ENCODE measurements at places on chromosomes 6 and 20.

DNA sequence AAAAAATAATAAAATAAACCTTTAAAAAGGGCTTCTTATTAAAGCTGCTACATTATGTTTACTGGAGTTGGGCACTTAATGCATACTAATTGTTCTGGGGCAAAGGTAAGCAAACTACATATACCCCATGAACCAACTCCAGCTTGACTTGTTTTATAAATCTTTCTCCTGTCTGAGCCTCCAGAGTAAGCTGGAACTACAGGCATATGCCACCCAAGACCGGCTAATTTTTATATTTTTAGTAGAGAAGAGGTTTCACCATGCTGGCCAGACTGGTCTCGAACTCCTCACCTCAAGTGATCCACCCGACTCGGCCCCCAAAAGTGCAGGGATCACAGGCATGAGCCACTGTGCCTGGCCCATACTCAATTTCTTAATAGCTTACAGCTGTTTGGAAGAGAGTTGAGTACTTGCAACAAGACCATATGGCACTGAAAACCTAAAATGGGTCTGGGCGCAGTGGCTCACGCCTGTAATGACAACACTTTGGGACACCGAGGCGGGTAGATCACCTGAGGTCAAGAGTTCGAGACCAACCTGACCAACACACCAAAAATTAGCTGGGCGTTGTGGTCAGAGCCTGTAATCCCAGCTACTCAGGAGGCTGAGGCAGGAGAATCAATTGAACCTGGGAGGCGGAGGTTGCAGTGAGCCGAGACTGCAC is 19.9 kb downstream of the ROMO1 start:
- no peak overlapping the region for H3K27ac ChIP-seq
- H3K4me3 ChIP-seq: no peak overlapping the region
- no peaks in the 10 kb centered on the region for H3K27me3 ChIP-seq
- peaks cover 55% of the 10 kb centered on the region for H3K4me1 ChIP-seq

GRCh38 chr6:169332250-169332649 is 78.6 kb upstream of the THBS2 start:
- H3K4me1 ChIP-seq: no peaks in the 10 kb centered on the region
- H3K36me3 ChIP-seq: no peaks in the 10 kb centered on the region
- peaks cover 33% of the 10 kb centered on the region for H3K27me3 ChIP-seq

DNA sequence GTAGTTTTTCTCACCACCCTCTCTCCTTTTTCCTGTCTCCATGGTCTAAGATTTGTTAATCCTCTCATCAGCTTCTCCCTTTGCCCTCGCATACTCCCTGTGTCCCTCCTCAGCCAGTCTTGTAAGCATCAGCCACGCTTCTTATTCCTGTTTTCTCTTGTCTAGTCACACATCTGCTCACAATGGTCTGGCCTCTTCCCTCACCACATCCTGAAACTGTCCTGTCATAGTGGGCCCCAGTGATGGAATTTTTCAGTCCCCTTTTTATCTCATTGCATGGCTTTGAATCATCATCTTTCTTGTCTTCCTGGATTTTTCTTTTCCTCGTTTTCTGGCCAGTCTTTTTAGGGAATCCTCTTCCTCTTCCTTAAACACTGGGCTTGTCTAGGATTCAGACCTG is 57.2 kb downstream of the GFRA4 start:
- DNase-seq: no peak
- H3K4me1 ChIP-seq: peaks cover 7% of the 10 kb centered on the region
- peaks cover 12% of the 10 kb centered on the region for H3K36me3 ChIP-seq
- no peak overlapping the region for H3K27ac ChIP-seq

DNA sequence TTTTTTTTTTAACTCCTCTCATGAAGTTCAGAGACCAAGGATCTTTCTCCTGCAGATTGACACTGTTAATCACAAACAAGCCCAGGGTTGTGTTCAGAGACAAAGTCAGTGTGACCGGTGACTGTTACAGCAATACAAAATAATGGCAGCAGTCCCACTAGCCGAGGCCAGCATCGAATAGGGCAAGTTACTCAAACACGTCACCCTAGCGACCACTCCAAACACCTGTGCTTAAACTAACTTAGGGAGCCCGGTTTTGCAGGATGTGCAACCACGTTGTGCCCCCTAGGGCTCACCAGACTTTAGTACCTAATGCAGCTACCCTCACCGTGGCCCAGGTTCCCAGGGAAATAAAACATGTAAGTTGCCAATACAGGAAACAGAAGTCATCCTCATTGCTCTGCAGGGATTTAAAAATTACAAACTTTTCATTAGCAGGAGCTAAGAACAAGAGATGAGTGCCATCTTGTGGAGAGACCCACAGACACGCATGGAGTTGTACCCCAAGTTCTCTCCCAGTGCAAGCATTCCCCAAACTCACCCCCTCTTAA is 38.1 kb downstream of the FAM50B start:
- DNase-seq: no peak
- no peak overlapping the region for H3K4me3 ChIP-seq
- H3K27ac ChIP-seq: no peak overlapping the region
- H3K27me3 ChIP-seq: peaks cover 13% of the 10 kb centered on the region

GRCh38 chr6:31567531-31568370 is 4.3 kb upstream of the LTA start:
- peaks cover 55% of the 10 kb centered on the region for H3K4me1 ChIP-seq
- H3K27me3 ChIP-seq: peaks cover 56% of the 10 kb centered on the region
- peak overlapping the region; percentile 67 for H3K27ac ChIP-seq
- no peak overlapping the region for H3K4me3 ChIP-seq
- H3K36me3 ChIP-seq: peaks cover 18% of the 10 kb centered on the region

- DNase-seq: no peak
- no peak overlapping the region for H3K27ac ChIP-seq
- H3K4me3 ChIP-seq: no peak overlapping the region
- no peaks in the 10 kb centered on the region for H3K4me1 ChIP-seq
These were observed 48.9 kb downstream of the ME1 start for GRCh38 chr6:83381949-83382348.

- H3K27ac ChIP-seq: no peak overlapping the region
- no peak for DNase-seq
- H3K4me1 ChIP-seq: peaks cover 16% of the 10 kb centered on the region
These were observed 7.6 kb downstream of the SNX3 start for GRCh38 chr6:108253241-108253640.

DNA sequence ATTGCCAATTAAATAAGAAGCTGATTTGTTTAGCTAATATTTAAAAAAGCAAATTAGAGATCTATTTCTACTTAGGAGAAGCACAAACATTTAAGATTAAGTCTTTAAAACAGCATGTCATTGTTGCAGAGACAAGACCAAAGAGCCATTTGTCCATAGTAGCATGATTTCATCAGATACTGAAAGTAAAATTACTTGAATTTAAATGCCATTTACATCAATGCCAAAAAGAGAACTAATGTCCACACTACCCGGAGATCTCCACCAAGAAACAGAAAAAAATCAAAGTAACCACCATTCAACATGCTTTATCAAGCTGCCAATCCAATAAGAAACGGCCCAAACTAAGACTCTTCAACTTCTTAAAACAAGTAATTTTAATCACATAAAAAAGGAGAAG is 15.7 kb downstream of the AURKA start:
- H3K4me3 ChIP-seq: no peak overlapping the region
- H3K27me3 ChIP-seq: no peaks in the 10 kb centered on the region
- peaks cover 56% of the 10 kb centered on the region for H3K4me1 ChIP-seq
- H3K36me3 ChIP-seq: peaks cover 76% of the 10 kb centered on the region
- peak overlapping the region; percentile 2 for H3K27ac ChIP-seq

- H3K4me3 ChIP-seq: no peak overlapping the region
- H3K27me3 ChIP-seq: peaks cover 21% of the 10 kb centered on the region
- H3K36me3 ChIP-seq: peaks cover under 1% of the 10 kb centered on the region
- DNase-seq: no peak
- peak overlapping the region; percentile 80 for H3K27ac ChIP-seq
- H3K4me1 ChIP-seq: peaks cover 4% of the 10 kb centered on the region
These were observed 33.6 kb downstream of the COL20A1 start for GRCh38 chr20:63326314-63327230.

DNA sequence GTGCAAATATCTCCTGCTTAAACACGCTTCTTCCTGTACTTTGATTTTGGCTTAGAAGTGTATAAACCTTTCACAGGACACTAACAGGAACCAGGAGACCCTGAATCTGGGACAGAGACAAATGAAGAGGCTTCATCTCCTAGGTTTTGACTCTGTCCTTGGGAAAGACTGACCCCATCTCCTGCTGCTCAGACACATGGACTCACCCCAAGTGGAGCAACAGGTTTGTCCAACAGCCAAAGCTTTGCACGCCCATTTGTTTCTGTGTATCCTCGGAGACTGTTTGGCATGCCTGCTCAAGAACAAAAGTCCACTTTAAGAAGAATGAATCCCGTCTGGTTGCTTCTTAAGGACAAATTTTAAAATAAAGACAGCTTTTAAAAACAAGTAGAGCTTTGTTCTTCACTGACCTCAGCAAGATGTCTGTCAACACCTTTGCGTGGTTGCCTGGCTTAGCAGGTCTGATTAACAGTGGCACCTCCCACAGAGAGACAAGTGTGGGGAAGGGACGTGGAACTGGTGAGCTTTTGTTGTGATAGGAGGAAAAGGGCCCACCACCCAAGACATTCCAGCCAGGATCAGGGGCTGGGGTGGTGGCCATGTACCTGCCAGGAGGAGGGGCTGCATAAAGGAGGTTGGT is 202.6 kb downstream of the SOD2 start:
- no peak overlapping the region for H3K27ac ChIP-seq
- no peaks in the 10 kb centered on the region for H3K4me1 ChIP-seq

DNA sequence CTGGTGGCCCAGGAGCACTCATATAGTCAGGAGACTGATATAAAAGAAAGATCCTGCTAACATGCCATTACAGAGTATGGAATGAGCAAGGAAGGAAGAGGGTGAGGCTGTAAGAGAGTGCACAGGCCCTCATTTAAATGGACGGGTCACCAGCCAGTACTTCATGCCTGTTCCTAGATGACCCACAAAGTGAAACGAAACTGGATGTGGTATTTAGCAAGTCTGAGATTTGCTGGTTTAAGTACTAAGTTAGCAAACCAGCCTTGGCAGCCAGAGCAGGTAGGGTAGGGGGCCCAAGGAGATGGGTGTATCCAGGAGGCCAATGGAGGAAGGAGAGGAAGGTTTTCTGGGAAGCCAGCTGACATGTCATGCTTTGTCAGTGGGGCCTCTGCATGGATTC is 15.9 kb downstream of the NT5E start:
- H3K36me3 ChIP-seq: peaks cover 7% of the 10 kb centered on the region
- H3K27me3 ChIP-seq: peaks cover 7% of the 10 kb centered on the region
- H3K4me3 ChIP-seq: no peak overlapping the region
- peaks cover 70% of the 10 kb centered on the region for H3K4me1 ChIP-seq

DNA sequence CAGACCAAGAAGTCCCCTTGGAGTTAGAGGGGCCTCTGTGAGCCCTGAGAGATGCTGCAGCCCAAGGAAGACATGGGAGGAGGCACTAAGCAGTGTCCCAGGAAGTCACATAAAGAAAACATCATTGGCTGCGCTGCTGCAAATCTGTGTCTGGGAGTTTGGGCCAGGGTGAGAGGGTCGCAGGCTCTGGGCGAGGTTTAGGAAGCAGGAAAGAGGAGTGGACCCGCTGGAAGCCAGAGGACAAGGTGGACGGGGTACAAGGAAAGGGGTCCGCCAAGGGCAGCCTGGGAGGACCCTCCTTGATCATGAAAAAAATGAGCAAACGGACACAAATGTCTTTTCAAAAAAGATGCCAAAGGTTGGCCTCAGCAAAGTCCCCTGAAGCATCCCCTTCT is 15.5 kb upstream of the SERPINB1 start:
- H3K36me3 ChIP-seq: peaks cover 16% of the 10 kb centered on the region
- H3K4me3 ChIP-seq: peak overlapping the region; percentile 84
- H3K4me1 ChIP-seq: peaks cover 93% of the 10 kb centered on the region
- H3K27me3 ChIP-seq: no peaks in the 10 kb centered on the region
- DNase-seq: no peak

DNA sequence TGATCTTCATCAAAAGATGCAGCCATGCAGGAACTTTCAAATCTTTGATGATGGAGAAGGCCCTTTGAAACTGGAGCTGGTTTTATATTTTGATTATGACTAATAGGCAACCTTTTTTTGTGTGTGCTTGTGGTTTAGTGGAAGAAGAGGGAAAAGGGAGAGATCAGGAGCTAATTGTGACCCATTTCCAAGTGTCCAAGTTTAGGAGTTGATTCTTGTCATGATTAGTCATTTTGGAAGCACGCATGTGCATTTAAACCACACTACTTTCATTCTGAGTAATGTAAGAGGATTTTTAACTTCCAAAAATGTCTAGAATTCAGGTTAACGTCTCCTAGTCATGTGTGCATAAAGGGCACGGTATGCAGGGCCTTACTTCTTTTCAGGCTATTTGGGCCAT is 3.5 kb downstream of the FOXO3 start:
- H3K27me3 ChIP-seq: peaks cover 2% of the 10 kb centered on the region
- peaks cover 32% of the 10 kb centered on the region for H3K36me3 ChIP-seq
- peak overlapping the region; percentile 4 for H3K4me3 ChIP-seq
- DNase-seq: no peak
- peak overlapping the region; percentile 66 for H3K27ac ChIP-seq

DNA sequence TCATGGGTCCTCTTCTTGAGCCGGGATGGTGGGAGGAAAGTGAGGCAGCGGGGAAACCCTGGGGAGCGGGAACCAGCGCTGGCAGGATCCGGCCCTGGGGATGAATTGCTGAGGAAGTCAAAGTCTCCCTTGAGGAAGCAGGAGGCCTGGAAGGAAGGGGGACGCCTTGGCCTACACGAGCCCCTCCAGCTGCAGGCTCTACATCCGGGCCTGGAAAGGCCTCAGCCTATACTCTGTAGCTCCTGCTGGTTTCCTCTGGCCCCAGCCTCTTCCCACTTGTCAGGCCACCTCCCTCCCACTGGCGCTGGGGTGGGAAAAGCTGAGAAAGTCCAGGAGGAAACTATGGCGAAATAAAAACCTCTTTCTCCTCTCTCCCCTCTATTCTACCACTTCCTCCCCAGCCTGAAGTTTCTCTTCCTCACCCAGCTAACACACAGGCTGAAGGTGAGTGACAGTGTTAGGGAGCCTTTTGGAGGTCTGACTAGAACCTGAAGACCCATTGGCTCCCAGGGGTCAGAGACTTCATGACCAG is 14.9 kb downstream of the TREML2 start:
- no peak overlapping the region for H3K4me3 ChIP-seq
- no peak overlapping the region for H3K27ac ChIP-seq
- no peak for DNase-seq
- peaks cover 5% of the 10 kb centered on the region for H3K27me3 ChIP-seq
- H3K36me3 ChIP-seq: peaks cover 10% of the 10 kb centered on the region
- peaks cover 29% of the 10 kb centered on the region for H3K4me1 ChIP-seq

GRCh38 chr6:1708122-1708521 is 98.4 kb downstream of the FOXC1 start:
- no peaks in the 10 kb centered on the region for H3K27me3 ChIP-seq
- H3K36me3 ChIP-seq: no peaks in the 10 kb centered on the region
- H3K27ac ChIP-seq: no peak overlapping the region
- H3K4me1 ChIP-seq: no peaks in the 10 kb centered on the region
- no peak overlapping the region for H3K4me3 ChIP-seq
- DNase-seq: no peak

GRCh38 chr6:121756666-121757065 is 321.2 kb downstream of the GJA1 start:
- H3K27me3 ChIP-seq: no peaks in the 10 kb centered on the region
- H3K4me3 ChIP-seq: no peak overlapping the region
- DNase-seq: no peak
- H3K27ac ChIP-seq: no peak overlapping the region

All from activated CD8-positive, alpha-beta memory T cell treated with anti-CD3 and anti-CD28 coated beads, Interleukin-2, amount 10 ng/mL, durations not matched to agents 7 days and 5 days (primary cell).